KG1 (cell line): ENCODE measurements at places on chromosomes 5 and 9.

GRCh38 chr5:56170557-56170956 lies 62.6 kb downstream of the ANKRD55 start:
- no peak for DNase-seq

DNA sequence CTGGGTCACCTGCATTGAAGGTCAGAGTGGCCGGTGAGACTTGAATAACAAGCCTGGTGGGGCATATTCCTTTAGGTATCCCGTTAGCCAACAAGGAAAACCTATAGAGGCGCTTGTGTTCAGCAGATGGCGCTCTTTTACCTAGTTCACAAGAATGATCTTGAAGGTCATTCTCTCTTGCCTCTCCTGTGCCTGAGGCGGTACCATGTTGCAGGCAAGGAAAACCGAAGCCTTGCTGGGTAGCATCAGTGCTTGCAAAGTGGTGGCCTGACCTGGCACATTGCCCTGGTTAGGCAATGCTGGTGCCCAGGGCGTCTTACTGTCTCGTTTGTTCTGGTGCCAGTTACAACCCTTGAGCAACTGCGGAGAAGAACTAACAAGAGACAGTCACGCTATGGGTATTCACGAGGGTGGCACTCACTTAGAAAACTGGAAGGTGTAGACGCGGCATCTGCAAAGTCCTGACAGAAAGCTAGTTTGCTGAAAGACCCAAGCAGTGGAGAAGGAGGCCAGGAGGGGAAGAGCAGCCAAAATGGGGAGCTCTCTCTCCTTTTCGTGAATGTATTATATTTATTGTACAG lies 56.7 kb downstream of the AOPEP start:
- DNase-seq, result no peak

DNA sequence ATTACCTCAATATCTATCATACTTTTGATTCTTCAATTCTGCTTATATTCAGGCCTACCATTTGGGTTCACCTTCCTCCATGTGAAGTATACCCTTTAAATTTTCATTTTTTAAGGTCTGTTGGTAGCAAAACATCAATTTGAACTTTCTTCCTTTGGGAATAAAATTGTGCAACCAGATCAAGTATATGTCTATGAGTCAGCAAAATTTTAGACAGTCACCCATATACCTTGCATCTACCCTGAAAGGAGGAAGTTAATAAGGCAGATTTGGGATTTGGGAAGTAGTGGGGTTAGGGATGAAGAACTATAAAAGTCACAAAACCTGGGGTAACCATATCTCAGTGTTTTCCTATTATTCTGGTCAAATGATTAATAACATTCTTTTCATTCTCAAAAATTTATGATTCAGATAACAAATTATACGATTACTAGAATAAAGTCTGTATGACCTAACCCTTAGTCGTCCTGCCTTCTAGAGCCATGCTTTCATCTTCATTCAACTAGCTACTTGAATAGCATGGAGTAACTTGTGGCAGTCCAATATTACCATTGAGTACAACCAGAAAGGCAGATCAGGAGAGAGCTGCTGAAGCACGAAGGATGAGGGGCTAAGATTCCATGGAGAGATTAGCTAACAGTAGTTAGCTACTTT lies 2.8 kb upstream of the IL33 start:
- no peak for DNase-seq

DNA sequence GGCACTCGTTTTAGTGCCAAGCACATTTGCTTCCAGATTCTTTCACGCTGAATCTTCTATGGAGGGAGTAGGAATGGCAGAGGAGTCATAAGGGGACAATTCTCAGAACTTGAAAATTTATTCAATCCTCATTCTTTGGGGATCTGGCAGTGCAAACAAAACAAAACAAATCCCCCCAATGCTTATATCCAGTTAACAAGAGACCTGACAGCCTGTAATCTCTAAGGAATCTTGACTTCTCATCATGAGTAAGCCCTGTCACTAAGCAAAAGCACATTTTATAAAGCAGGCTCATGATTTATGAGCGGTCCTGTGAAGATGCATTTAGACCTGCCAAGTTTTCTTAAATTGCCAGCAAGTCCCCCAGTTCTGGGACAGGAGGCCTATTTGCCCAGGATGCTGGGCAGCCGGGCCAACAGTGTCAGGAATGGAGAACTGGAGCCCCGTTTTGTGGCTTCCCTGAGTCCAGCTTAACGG lies 513.9 kb downstream of the CTNND2 start:
- DNase-seq, result no peak

GRCh38 chr9:107144475-107144874 lies 138.6 kb upstream of the RAD23B start:
- no peak for DNase-seq

- no peak for DNase-seq
These were observed 125.1 kb upstream of the SGCD start for GRCh38 chr5:156201788-156202403.
